ENCODE measurements at places on chromosomes 3 and 15. TPM values are rescaled to one million over a fixed set of nuclear protein-coding genes. Genes with fewer than 3 reads are reported as not detected.
A peak's percentile ranks its signal among the peaks of the same experiment; 100 is the strongest.

AHSG gene
- 0.23 TPM for polyA plus RNA-seq

DNA sequence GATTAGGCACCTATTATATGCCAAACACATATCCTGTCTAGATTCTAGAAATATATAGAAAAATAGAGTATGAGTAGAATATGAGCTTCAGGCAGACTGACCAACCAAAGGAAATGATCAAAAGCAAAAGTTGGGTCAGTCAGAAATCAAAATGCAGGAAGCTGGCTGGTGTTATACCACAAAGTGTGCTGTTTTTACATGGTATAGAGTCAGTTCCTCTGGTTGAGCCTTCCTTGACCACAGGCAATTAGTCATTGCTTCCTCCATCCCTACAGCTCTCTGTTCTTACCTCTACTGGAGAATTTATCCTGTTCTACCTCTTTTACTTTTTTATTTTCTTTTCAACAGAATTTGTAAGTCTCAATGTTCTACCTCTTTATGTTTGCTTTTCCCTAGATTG, 149.8 kb downstream of the TMCO5A start:
- H3K36me3 ChIP-seq: no peaks in the 10 kb centered on the region
- no peak overlapping the region for H3K27ac ChIP-seq
- DNase-seq: no peak
- H3K27me3 ChIP-seq: no peaks in the 10 kb centered on the region
- H3K4me3 ChIP-seq: no peak overlapping the region

GRCh38 chr15:61518191-61518950, 289.3 kb upstream of the RORA start:
- H3K4me1 ChIP-seq: no peaks in the 10 kb centered on the region
- no peak for DNase-seq
- H3K36me3 ChIP-seq: no peaks in the 10 kb centered on the region
- no peak overlapping the region for H3K4me3 ChIP-seq
- H3K27me3 ChIP-seq: no peaks in the 10 kb centered on the region
- H3K27ac ChIP-seq: no peak overlapping the region

CKMT1B gene
- 0.94 TPM for polyA plus RNA-seq

DNA sequence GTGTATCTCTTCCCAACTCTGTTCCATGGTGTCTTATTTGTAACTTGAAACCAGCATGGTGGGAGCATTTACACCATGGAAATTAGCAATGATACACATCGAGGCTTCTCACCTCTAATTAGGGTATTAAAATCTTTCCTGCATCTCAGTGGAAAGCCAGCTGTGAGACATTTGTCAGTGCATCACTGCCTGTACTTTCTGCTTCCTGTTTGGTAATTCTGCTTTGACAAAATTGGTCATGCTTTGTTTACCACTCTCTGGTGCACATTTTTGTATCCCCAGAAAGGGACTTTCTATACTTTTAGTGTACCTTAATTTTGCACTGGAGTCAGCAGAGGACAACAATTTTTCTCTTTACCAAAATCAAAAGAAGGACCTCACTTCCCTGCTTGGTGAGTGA, 402.1 kb downstream of the PDCD6IP start:
- H3K27ac ChIP-seq: peak overlapping the region; percentile 82
- H3K4me3 ChIP-seq: no peak overlapping the region
- H3K27me3 ChIP-seq: no peaks in the 10 kb centered on the region
- peaks cover 19% of the 10 kb centered on the region for H3K4me1 ChIP-seq

TRIM71 gene
- 0.09 TPM for polyA plus RNA-seq

DNA sequence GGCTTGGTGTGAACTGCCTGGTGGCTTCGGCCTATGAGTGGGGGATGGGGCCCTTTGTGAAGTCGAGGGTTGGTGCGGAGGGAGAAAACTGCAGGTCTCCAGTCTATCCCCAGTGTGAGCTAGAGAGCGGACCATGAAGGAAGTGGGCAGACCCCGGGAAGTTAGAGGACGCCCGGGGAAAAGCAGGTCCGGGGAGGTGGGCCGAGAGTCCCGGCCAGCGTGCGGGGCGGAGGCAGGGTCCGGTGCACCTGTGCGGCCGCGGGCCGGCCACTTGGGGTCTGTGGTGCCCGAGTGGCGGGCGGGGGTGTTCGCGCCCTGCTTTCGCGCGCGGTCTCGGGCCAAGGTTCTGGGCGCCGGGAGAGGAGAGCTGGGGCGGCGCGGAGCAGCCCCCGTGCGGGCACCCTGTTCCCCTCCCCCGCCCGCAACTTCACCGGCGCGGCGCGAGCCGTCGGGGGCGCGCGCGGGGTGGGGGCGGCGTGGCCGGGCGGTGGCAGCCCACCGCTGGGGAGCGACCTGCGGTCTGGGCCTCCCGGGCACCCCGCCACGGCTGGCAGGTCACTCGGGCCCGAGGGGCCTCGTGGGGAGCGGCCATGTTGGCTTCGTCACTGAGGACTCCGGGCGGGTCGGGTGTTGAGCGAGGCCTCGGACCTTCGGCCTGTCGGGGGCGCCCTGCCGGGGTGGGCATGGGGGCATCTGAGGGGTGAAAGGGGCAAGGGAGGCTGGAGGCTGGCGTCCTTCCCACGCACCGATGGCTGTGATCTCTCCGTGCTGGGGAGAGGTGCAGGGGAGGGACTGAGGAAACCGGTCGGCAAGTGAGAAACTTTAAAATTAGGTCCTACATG, 4.8 kb downstream of the UBE2E1 start:
- H3K27me3 ChIP-seq: no peaks in the 10 kb centered on the region
- H3K27ac ChIP-seq: peak overlapping the region; percentile 66
- H3K36me3 ChIP-seq: no peaks in the 10 kb centered on the region
- H3K4me3 ChIP-seq: peak overlapping the region; percentile 68

DNA sequence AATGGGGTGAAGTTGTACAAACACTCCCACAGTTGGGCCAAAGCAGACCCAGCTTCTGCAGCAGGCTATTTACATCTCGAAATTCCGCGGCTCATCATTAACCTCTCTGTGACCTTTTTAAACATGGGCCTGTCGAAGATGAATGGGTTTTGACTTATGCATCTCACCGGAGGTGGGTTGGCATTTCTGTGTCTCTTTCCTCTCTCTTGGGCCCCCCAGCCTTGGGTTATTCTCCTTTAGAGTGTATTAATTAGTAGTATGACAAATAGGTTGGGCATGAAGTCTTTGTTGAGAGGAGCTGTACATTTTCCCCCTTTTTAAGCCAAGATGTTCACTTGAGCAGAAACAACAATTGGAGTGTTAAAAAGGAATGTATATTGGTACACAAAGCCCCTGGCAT, 9.8 kb downstream of the SMAD6 start:
- H3K27me3 ChIP-seq: peaks cover 7% of the 10 kb centered on the region
- H3K36me3 ChIP-seq: no peaks in the 10 kb centered on the region
- no peak for DNase-seq
- H3K27ac ChIP-seq: no peak overlapping the region
- H3K4me3 ChIP-seq: no peak overlapping the region

SNAP23 gene
- 66.3 TPM for polyA plus RNA-seq

Data from thymus (tissue), 14 donors.